Stimulated activated CD4-positive, alpha-beta T cell treated with anti-CD3 and anti-CD28 coated beads, Interleukin-1b, Interleukin-23, amount 100 ng/mL, for 48 hours (primary cell): ENCODE measurements at places on chromosomes 7 and 10.

GRCh38 chr7:55488804-55489340 is 83.4 kb downstream of the VOPP1 start:
- DNase-seq, result no peak

- no peak for DNase-seq
Observed at GRCh38 chr7:96118449-96119001, 203.4 kb downstream of the SLC25A13 start.

DNA sequence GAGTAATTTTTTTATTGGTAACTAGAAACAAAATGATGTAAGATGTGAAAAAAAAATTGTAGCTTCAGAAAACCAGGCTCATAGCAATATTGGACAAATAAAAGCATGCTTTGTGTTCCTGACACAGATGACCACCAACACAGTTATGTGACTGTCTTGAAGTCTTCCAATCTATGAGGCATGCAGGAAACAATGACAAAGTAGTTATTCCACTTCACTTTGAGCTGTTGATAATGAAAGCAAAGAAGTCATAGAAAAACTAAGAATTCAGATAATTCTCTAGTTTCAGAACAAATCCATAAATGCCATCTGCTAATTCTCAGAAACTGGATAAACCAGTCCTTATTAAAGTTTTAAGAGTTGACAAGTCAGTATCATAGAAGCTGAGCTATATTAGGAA is 378.4 kb upstream of the SEMA3D start:
- no peak for DNase-seq

DNA sequence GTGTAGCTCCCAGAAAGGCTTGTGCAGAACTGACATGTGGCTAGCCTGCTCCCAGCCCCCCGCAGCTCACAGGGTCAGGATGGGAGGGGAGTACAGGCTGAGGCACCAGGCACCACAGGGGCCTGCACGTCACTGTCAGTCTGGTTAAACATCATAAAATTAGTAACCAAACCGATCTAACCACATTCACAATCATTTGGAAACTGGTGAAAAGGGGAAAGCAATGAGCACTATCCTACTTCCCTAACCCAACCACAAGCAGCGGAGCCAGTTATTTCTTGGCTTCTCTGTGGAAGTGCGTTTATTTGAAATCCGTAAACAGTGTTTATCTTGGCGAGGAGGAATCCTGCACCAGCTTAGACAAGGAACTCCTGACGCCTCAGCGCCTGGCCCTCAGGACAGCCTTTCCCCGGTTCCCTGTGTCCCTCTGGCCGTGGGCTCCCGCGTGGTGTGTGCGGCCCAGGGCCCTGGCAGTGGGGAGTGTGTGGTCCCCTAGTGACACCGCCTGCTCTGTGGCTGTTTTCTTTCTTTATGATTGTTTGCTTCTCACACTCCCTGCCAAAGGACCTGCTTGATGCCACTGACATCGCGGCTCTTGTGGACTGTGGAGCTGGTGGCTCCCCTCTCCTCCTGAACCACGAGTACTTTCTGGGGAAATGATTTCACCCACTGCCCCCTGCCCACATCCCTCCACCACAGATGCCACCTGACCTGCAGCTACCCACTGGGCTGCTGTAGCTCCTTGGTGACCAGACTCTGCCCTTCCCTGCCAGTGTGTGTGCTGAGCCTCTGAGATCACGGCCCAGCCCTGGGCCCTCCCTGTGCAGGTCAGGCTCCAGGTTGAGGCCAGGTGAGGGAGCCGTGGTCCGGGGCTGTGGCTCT is 38.0 kb downstream of the INPP5A start:
- DNase-seq, result peak; percentile 48

DNA sequence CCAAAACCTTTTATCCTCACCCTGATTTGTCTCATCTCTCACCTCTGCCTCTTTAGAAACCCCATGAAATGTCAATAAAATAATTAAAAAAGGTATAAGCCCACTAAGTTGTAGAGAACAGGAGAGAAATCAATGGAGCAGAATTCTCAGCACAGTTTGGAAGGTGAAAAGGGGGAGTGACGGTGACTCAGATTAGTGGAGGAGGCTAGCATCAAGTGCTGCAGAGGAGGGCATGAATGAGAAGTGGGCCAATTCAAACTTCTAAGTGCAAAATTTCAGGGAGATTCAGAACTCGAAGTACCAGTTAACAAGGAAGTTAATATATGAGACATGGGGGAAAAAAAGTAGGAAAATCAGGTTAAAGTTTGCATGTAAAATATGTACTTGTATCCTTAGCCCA is 34.9 kb upstream of the ETV1 start:
- no peak for DNase-seq

- peak; percentile 52 for DNase-seq
Observed at GRCh38 chr7:55508221-55509011, 63.9 kb downstream of the VOPP1 start.

DNA sequence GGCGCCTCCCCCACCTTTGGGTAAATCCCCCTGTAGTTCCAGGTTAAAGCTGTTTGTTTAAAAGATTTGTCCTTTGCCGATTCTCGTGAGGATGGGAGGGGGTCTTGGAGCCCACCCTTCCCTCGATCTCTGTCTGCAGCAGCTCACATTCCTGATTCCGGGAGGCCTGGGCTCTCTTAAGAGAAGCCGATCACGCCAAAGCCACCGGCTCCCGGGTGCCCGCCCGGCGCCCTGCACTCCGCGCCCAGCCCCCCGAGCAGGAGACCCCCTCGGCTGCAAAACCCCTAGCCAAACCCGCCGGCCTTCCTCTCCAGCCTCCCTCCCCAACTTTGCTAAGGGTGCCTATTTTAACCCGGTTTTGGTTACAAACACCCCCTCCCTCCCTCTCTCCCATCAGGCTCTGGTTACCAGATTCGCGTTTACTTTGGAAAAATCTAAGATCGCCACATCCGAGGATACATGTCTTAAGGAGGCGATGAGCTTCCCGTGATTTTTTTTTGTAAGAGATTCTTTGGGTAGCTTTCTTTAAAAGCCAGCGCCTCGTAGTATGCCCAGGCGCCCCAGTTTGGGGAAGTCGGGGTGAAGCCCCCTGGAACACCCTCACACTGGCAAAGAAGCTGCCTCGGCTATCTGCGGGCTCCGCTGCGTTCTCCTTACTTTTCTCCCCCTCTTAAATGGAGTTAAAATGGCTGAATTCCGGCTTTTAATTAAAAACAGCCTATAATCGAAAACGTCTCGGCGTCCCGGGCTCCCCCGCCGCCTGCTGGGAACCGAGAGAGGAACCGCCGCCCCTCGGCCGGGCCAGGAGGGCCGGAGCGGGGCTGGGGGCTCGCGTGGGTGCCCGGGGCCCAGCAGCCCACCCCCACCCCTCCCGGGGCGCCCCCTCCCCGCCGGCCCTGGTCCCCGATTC is 983 bp downstream of the TNRC18 start:
- DNase-seq, result no peak

DNA sequence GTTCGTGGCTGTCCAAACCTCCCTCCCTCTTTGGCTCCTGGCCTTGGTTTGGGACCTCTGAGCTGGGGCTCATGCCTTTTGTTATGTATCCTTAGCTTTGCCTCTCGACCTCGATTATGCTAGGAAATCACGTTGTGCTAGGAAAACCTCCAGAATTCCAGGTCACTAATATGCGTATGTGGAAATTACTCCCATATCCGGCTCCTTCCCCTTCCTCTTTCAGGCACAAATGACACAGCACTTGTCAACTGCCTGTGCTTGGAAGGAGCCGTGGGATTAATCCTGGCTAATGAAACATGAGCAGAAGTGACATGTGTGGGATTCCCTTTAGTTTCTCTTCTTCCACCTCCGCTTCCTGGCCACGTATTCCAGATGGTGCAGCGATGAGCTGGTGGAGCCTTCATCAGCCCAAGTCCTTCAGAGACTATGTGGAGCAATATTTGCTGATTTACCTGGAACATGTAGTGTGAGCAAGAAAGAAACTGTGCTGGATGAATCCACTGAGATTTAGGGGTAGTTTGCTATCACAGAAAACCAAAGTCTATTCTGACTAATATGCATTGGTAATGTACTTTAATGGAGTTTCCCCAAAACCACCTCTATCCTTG is 149.2 kb downstream of the REEP3 start:
- DNase-seq, result no peak

- no peak for DNase-seq
Observed at GRCh38 chr10:78715435-78715834, 353.3 kb upstream of the ZMIZ1 start.

DNA sequence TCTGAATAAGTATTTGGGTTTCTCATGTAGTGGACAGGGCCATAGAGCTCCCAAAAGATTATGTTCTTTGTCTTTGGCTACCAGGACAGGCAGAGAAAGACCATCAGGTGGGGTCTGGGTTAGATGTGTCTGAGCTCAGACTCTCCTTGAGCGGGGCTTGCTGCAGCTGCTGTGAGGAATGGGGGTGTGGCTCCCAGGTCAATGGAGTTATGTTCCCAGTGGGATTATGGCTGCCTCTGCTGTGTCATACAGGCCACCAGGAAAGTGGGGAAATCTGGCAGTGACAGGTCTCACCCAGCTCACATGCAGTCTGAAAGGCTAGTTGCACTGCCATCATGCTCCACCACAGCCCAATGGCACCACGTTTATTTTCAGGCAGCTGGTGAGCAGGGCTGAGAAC is 97.0 kb upstream of the FERD3L start:
- no peak for DNase-seq

DNA sequence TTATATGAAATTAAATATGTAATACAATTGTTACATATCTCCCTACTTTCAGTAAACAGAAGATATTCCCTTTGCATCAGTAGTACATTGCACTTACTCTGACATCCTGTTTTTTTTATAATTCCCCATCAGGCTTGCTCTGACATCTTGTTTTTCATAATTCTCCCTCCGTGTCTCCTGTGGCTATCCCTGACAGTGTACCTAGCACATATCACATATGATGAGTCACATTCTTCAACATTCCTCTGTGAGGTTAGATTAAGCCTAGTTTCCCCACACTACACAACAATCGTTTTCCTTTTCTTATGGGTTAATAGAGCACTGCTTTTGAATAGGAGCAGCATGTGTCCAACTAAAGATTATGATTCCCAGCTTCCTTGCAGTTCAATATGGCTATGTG is 250.6 kb upstream of the NPVF start:
- no peak for DNase-seq
